Endothelial cell of umbilical vein (primary cell): ENCODE measurements at places on chromosomes 1 and 21. TPM values are rescaled to one million over a fixed set of nuclear protein-coding genes. Genes with fewer than 3 reads are reported as not detected.

DNA sequence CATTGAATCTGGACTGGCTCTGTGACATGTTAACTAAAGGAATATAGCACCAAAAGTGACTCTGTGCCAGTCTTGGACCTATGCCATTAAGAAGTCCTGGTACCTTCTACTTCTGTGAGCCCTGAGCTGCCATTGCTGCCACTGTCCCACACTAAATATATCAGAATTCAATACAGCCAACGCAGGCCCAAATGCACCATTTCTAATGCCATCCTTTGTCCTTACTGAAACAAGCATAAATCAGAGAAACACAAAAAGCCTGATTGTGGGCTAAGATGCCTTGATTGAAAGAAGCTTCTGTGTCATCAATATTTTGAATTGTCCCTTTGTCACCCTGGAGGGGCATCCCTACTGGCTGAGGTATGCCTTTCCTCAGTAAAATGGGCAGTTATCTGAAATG, 66.9 kb upstream of the NEK2 start:
- H3K4me1 ChIP-seq = no peaks in the 10 kb centered on the region
- H3K36me3 ChIP-seq = no peaks in the 10 kb centered on the region
- no peak overlapping the region for H3K27ac ChIP-seq
- no peak for DNase-seq

- H3K27me3 ChIP-seq = no peaks in the 10 kb centered on the region
- H3K4me1 ChIP-seq = peaks cover 23% of the 10 kb centered on the region
- DNase-seq = no peak
- no peak overlapping the region for H3K27ac ChIP-seq
- no peak overlapping the region for H3K4me3 ChIP-seq
Measured at GRCh38 chr1:52145137-52145536, 3.2 kb downstream of the ZFYVE9 start.

- DNase-seq = no peak
- no peaks in the 10 kb centered on the region for H3K27me3 ChIP-seq
- H3K27ac ChIP-seq = no peak overlapping the region
Measured at GRCh38 chr1:184860535-184860934, 105.9 kb upstream of the EDEM3 start.

DNA sequence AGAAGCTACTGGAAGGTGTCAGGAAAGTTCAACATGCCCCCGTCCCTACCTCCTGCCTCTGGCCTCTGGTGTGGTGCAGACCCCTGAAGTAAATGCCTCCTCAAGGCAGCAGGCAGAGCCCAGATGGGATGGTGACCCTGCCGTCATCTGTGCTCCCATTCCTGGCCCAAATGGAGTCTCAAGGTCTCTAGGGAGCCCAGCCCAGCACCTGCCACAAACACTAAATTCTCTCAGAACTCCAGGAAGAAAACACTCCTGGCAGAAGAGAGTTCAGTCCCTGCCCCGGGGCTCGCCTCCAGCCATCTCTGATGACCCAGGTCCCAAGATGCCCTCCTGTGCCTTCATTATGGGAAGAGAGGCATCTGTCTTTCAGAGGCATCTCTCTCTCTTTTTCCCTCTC, 261.6 kb upstream of the TMEM51 start:
- no peak for DNase-seq
- no peaks in the 10 kb centered on the region for H3K36me3 ChIP-seq
- H3K4me1 ChIP-seq = no peaks in the 10 kb centered on the region
- no peaks in the 10 kb centered on the region for H3K27me3 ChIP-seq
- no peak overlapping the region for H3K4me3 ChIP-seq
- H3K27ac ChIP-seq = no peak overlapping the region

S100A14 gene
- total RNA-seq = 0.35 TPM in 1 of 2 replicates, not detected in the other

- H3K27me3 ChIP-seq = peaks cover 4% of the 10 kb centered on the region
- H3K36me3 ChIP-seq = no peaks in the 10 kb centered on the region
- H3K4me1 ChIP-seq = no peaks in the 10 kb centered on the region
- DNase-seq = no peak
- no peak overlapping the region for H3K4me3 ChIP-seq
Measured at GRCh38 chr1:19040010-19040680, 83.7 kb upstream of the IFFO2 start.

DNA sequence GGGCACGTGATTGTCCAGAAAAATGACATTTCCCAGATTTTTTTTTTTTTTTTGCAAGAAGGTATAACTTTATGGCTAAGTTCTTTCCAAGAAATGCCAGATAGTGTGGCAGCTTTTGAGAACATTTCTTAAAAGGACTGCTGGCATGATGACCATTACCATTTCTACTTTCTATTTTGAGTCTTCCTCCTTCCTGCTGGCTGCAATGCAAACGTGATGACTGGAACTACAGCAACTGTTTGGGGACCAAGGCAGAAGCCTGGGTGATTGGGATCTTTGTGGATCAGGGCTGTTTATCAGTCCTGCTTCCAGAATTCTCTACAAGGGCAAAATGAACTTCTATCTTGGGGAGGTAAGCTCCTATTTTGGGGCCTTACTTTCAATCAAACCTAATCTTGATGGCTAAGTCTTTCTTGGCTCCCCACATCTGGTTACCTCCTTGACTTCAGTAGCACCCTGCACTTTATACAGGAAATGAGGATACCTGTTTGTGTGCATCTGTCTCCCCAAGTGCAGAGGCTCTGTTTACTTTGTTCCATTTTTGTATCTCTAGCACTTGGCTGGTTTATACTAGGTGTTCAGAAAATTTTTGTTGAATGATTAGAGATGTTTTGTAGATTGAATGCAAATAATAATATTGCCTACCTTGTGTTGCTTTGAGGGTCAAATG, 3.7 kb upstream of the DDX20 start:
- H3K27ac ChIP-seq = no peak overlapping the region
- H3K4me1 ChIP-seq = peaks cover 17% of the 10 kb centered on the region
- H3K27me3 ChIP-seq = no peaks in the 10 kb centered on the region
